NCI-H2107 (cell line): ENCODE measurements at places on chromosomes 1 and 21.

DNA sequence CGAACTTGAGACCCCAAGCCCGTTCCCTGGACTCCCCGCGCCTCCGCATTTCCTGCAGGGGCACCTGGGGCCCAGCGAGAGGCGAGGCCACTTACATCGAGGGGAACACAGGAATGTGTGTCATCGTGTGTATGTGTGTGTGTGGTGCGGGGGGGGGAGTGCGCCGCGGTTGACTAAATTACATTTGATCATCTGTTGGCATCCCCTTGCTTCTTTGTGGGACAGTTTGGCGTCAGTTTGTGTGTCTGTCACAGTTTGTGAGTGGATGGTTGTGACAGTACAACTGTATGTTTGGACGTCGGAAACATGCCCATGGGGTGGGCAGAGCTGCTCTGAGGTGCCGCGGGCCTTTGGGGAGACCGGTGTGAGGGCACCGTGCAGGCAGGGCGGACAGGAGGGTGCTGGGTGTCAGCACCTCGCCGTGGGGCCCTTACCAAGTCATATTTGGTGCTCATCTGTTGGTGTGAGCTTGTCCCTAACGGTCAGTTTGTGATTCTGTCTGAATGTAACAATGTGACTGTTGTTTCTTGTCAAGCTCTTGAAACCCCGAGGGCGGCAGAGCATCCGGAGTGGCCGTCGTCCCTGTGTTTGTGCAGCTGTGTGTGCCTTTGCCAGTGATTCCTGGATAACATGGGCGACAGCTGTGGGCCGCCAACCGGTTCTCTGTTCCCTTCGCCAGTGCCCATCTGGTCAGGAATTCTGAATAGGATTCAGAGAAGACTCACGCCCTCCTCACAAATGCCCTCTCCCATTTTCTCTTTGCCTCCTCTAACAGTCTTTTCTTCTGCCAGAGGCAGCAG is 899 bp downstream of the OPRD1 start:
- DNase-seq, result no peak

DNA sequence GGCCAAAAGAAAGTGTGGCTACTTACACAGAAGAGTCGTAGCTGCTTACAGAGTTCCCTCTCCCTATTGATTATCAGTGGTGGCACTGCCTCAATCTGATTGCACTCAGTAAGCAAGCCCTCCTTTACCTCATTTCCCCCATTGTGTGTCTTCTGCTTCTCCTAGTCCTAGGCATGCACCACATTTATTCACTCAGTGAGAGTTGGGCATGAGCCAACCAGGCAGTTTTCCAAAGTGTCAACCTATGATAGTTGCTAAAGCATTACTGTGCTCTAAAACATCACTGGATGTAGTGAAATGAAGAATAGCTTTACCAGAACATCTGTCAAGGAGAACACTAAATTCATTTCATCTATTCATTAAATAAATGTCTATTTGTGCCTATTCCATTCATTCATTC is 19.3 kb downstream of the GJA5 start:
- DNase-seq, result no peak

DNA sequence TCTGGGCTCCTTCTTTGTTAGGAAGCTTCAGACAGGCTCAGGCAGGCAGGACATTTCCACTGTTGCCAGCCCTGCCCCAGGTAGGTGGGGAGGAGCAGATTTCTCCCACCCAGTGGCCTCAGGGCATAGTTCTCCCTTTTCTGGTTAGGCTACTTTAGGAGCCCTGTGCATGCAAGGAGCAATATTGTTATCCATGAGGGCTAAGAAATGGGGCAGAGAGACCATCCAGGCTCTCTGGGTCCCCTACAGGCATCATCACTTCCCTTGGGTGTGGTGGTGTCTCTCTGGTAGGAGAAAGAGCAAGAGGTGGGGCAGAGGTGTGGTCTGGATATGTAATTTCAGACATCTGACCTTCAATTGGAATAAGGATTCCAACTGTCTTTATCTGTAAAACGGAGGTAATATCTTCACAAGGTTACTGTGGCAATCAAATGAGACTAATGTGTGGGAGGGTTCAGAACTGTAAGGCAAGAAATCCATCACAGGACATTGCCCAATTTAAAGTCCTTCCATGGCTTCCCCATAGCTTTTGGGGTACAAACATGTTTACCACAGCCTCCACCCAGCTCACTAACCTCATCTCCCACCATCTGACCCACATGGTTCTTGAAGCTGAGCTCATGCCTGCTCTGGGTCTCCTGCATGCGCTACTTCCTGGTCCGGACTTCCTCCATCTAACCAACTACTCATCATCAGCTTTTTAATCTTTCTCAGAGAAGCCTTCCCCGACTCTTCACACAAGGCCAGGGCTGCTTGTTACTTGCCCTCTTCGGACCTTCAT is 26.1 kb downstream of the PCAT6 start:
- DNase-seq, result no peak

DNA sequence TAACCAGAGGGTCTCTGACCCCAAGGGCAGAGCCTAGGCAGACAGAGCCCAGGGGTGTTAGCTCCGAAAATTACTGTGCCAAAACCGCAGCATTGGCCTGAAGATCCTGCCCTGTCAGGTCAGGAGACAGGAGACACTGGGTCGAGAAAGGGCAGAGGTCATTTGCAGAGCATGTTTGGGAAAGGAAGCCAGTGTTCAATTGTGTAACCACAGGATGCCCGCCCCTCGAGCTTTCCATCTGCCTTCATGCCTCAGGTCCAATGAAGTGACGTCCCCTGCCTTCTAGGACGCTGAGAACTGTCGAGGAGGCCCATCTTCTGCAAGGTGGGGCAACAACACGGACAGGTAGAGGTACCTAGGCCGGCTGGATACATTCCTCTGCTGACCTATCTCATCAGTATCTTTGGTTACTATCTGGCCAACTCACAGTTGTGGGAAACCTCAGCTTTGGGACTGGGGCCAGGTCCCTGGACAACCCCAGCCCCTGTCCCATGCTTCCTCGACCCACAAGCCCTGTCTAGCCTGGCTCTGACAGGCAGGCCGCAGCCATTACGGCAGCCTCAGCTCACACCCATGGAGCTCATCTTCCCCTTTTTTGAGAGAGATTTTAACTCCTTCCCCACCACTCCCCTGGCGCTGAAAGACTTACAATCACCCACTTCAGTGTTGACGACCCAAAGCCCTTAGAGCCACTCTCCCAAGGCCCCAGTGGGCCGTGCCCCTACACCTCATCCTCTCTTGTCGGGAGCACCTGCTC is 1.3 kb downstream of the ARL8A start:
- DNase-seq, result no peak

- peak; percentile 85 for DNase-seq
These were observed 29.3 kb downstream of the AK2 start for GRCh38 chr1:33007190-33008050.

GRCh38 chr1:174794861-174795260 is 204.9 kb upstream of the CACYBP start:
- DNase-seq, result no peak

DNA sequence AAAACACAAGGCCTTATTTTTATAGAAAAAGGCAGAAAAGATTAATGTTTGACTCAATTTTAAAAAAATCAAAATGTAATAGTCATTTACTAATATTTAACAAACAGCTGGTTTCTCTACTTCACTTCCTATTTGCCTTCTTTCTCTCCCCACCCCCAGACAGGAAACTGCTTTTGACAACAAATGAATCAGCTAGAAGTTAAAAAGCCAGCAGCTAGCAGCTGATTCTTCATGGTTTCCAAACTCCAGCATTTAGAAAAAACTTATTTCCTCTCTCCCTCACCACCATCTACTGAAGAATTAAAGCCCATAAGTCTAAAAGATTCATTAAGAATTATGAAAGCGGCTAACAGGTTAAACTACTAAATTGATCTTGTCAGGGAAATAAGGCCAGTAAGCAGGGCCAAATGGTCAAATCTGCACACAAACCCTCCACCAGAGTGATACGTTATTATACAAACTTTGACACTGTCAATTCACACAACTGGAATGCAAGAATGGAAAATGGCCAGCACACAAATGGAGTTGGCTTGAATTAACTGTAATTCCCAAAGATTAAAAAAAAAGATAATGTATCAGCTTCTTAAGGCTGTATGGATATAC is 4.0 kb downstream of the WDR26 start:
- no peak for DNase-seq

DNA sequence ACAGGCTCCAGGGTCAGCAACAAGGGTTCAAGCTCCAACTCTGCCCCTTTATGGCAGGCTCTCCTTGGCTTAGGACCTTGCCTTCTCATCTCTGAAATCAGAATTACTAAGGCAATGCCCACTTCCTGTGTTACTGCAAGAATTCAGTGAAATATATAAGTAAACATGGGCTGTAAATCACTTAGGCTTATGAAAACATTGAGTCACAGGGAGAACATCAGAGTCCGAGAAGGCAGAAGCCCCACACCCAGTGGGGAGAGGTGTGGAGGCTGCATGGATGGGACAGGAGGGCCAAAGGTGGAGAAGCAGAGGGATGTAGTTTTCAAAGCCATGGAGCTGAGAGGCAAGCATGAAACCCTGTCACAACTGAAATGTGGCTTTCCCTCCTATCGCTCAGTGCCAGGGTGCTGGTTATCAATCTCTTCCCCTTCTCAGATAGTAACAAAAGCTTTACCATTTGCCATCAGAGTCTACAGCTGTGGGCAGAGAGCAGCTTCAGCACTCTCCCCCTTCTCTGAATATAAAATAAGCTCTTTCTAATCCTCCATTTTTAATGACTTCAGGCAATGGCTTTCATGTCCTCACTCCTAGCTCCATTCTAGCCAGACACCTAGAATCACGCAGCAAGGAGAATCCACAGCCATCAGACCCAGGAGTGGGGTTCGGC is 3.4 kb downstream of the RGS8 start:
- no peak for DNase-seq

DNA sequence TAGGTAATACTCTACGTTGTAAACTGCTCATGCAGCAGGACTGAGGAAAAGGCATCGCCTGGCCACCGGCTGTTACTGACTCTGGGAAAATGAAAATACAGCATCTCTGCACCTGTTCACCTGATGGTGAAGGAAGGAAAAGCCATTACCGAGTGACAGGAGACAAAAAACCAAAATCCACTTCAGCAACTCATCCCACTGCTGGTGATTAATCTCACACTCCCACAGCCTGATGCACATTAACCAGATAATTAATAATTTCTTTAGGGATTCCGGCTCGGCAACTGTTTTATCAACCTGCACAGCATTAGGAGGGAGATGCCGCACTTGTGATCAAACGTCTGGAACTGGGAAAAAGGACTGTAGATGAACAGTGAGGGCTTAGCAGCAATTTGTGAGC is 183.9 kb upstream of the ESRRG start:
- no peak for DNase-seq

- DNase-seq, result no peak
These were observed 36.8 kb upstream of the SLC16A1 start for GRCh38 chr1:112992780-112993179.

DNA sequence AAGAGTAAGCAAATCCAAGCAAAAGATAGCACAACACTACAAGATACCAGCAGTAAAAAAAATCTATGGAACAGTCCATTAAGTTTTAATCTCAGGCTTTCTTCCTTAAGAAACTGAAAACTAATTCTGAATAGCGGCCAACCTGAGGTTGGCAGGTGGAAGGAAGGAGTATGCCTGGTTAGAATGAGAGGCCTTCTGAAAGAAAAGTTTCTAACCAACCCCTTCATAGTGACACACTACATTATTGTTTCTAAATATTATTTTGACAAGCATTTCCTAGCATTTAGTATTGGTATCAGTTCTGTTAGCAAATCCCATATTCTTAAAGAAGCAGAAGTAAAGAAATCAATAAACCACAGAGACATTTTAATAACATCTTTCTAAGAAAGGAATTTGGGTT is 205.7 kb upstream of the PTBP2 start:
- DNase-seq, result no peak

- no peak for DNase-seq
These were observed 282.5 kb upstream of the PLXNA2 start for GRCh38 chr1:208526613-208527125.

- no peak for DNase-seq
These were observed 49.8 kb upstream of the MROH9 start for GRCh38 chr1:170885551-170885950.

DNA sequence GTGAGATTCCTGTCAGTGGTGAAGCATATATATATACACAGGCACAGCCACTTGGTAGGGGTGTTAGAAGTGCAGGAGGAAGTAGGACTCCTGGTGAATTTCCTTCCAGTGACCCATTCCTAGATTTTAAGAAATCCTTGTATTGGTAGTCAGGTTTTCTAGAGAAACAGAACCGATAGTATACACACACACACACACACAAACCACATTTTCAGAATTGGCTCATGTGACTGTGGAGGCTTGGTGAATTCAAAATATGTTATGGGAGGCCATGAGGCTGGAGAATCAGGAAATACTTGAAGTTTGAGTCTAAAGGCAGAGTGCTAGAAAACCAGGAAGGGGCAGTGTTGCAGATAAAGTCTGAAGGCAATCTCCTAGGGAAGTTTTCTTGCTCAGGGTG is 114.2 kb downstream of the FCRL5 start:
- DNase-seq, result no peak

DNA sequence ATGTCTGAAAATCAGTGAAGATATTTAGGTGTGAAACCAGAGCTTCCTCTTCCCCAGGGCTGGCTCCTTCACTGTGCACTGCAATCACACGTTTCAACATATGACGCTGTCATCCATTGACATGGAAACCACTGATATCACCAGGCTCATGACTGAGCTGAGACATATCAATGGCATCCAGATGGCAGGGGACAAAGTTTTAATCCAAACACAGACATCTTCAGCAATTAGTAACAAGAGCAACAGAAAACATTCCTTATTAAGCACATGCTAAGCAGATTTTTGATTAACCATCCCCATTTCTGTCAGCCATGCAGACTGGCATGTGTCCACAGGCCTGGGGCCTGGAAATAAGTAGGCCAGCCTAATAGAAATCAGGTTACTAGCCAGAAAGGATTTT is 108.0 kb upstream of the ADAR start:
- no peak for DNase-seq

DNA sequence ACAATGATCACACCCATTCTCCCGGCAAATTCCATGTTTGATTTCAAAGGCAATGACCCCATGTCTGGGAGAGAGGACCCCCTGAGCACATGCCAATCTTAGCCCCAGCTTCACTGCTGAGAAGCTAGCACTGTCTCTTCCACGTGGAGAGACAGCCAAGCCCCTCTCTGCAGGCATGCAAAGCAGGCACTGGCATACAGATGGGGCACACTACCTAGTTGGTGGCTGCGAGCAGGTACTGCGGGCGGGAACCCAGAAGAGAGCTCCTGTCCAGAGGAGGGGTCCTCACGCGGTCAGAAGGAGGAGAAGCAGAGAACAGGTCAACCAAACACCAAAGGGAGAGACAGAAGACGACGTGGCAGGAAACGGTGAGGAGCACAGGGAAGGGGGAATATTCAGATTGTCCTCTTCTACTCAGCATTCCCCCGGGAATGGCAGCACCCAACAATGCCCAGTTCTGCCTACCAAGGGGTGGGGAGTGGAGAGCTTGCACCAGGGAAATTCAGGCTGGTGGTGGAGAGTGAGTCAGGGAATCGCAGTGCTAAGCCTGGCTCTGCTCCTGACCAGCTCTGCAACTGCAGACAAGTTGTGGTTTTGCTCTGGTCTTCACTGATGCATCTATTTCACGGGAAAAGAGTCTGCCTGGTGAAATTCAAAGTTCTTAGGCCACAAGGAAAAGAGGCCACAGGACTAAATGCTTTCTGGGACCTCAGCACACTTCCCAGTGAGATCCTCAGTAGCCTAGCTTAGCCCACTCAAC is 48.1 kb upstream of the GOLT1A start:
- DNase-seq, result no peak

- no peak for DNase-seq
These were observed 150.3 kb upstream of the SGIP1 start for GRCh38 chr1:66383611-66384010.
